Activated T-helper 1 cell treated with anti-CD3 and anti-CD28 coated beads, Interleukin-2, amount 50 U/mL, for 16 hours (primary cell): ENCODE measurements at places on chromosomes 1 and 21.
A peak's percentile ranks its signal among the peaks of the same experiment; 100 is the strongest.

DNA sequence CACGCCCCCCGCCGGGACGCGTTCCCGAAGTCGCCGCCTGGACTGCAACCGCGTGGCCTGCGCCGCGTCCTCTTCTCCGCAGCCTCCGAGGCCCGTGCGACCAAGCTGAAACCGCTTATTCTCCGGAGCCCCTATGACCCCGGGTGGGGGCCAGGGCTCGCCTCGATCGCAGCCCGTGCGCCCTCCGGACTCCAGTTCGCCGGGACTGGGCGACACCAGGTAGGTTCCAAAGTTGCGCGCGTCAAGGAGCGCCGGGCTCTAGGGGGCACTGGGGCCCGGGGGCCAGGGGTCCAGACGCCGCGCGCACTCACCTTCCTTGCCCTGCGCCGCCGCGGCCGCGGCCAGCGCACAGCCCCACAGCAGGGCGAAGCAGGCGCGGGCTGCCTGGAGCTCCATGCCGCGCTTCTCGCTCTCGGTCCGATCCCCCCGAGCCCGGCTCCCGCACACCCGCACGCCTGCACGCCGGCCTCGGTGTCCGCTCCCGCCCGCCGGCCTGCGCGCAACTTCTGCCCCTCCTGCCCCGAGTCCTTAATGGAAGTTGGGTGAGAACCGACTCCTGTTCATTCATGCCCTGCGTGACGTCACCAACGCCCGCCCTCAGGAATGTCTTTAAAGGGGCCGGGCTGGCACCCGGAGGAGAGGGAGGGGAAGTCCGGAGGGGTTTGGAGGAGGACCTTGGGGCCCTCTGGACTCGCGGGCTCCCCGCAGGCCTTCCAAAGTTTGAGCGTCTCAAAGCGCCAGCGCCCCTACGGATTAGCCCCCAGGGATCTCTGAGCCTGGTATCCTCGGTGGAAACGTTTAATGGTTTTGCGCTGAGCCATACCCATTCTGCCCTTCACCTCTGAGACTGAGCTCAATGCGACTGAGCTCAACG is at the start of gene EPHA2:
EPHA2 (minus strand) TSS at position 533 of the 874 bp plus-strand sequence; CDS start at position 396, 137 bp downstream.
- DNase-seq, result no peak

DNA sequence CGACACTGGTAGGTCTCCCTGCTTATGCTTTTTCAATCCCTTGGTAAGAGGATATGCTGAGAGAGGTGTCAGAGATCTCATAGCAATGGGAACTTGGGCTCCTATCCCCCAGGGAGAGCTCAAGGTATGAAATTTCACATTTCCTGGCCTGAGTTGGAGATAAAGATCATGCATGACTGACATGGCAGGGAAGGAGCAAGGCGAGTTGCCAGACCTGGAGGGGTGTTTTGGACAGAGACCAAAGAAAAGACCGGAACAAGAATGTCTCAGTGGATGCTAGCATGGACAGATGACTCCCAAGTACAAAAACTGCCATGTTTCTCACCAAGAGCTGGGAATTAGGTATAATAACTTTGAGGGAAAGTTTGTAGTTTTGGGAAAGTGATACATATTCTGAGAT is 334.1 kb upstream of the B3GALT2 start:
- DNase-seq, result no peak

DNA sequence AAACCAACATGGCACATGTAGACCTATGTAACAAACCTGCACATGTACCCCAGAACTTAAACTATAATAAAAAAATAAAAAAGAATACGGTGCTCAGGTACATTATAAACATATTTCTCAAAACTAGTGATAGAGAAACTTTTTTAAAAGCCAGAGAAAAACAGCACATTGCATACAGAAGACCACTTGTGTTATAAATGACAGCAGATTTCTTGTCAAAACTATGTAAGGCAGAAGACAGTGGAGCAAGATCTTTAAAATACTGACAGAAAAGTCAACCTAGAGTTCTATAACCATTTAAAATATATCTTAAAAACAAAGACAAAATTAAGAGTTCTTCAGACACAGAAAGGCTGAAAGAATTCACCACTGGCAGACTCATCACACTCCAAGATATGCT is 144.7 kb downstream of the NEGR1 start:
- no peak for DNase-seq

- DNase-seq, result no peak
Observed at GRCh38 chr1:198927129-198927528, 288.3 kb downstream of the PTPRC start.

DNA sequence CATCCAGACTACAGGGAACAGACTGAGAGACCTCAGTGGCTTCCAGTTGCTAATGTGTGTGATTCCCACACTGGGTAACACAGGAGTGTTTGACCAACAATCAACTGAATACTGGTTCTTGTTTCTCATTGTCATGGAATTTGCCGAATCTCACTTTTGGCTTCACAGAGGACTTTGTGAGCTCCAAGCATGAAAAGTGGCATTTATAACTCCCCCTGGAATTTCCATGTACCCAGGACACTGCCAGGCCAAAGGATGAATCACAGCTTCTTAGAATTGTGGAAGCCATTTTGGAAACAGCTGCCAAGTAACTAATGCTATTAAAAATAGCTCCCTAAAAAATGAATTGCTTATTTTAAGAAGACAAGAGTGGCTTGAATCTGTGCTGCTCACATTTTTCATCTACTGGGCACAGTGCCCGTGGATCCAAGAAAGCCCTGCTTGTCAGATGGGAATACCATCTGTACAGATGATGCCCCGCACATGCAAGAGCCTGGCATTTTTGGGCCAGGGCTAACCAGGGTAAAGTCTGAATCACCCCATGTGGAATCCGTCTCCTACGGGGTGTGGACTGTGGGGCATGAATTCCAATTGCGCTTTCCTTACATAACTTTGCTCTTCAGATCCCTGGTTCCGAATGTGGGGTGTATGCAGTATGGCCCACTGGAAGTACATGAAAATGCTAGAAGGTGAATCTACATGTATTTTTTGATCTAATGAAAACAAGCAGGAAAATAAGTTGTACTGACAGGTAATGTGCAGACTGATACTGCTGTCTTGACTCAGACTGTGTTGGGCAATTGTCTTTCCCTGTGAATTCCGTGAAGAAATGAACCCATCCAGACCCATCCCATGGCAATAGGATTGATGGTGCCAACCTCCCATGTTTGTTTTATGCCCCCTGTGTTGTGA is 487.3 kb downstream of the SIPA1L2 start:
- no peak for DNase-seq

DNA sequence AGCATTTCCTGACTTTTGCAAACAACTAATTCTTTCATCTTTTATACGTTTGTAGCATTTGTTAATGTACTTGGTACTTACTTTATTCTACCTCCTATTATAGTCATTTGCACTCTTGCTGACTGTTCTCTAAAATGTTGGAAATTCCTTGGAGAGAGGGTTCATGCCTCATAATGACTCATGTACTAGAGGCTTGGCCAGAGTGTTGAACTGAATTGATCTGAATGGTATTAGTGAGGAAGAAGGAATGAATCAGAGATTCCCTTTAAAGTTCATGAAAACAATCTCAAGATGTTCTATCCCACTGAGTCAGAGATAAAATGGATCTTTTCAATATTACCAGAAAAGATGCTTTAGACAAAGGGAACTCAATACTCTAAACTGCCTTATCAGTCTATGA is 383.4 kb downstream of the SEC16B start:
- no peak for DNase-seq

DNA sequence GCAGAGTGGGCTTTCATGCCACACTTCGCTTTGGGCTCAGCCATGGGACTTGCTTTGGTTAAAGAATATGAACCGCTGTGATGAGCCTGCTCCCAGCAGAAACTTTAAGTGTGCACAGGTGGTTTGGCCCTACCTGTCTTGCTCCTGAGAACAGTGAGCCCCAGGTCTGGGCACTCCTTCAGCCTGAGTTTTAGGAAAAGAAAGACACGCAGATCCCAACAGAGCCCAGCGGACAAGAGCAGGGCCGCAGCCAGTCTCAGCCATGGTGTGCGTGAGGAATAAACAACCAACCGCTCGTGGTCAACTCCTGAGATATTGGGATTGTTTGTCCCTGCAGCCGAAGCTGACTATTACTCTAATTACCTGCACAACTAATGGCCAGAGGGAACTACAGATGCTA is 217.1 kb upstream of the C1orf174 start:
- DNase-seq, result no peak

- no peak for DNase-seq
Observed at GRCh38 chr1:26999440-26999987, 6.0 kb downstream of the TRNP1 start.

GRCh38 chr1:200081969-200082245 is 54.4 kb downstream of the NR5A2 start:
- no peak for DNase-seq

GRCh38 chr1:204623365-204623893 is 62.1 kb downstream of the LRRN2 start:
- no peak for DNase-seq

DNA sequence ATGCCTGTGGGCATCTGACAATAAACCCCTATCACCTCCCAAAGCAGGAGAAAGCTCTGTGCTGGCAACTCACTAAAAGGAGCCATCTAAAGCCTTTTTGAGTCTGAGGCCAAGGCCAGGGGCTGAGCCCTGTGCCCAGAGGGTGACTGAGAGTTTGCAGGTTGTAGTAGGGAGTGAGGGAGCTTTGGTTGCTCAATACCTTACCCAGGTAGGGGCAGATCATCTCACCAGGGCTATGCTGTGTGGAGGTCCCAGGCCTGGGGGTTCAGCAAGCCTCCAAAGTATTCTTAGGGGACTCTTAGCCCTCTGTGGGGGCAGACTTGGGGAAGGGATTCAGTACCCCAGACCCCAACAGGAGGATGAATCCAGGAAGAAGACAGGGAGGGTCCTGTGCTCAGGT is 21.2 kb downstream of the S100A7 start:
- DNase-seq, result no peak

GRCh38 chr21:43816611-43817071 is 27.3 kb downstream of the RRP1 start:
- no peak for DNase-seq

- peak; percentile 71 for DNase-seq
Observed at GRCh38 chr1:110460253-110461220, 9.6 kb downstream of the PROK1 start.

- no peak for DNase-seq
Observed at GRCh38 chr21:19792004-19792403, 1206.2 kb upstream of the NCAM2 start.

DNA sequence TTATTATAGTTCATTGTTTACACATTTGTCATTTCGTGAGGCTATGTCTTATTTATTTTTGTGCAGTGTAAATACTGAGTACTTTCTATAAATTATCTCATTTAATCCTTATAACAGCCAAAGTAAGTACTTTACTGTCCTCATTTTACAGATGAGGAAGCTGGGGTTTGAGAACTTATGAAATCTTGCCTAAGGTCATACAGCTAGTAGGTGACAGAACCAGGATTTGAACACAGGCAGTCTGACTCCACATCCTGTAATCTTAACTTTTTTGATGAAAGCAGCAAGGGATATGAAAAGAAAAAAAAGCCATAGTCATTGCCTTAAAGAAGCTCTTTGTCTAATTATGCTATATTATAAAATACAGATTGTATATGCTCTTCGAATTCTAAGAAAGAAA is 107.1 kb upstream of the BMP8A start:
- no peak for DNase-seq
